ENCODE measurements at places on chromosomes 11 and 22.

DNA sequence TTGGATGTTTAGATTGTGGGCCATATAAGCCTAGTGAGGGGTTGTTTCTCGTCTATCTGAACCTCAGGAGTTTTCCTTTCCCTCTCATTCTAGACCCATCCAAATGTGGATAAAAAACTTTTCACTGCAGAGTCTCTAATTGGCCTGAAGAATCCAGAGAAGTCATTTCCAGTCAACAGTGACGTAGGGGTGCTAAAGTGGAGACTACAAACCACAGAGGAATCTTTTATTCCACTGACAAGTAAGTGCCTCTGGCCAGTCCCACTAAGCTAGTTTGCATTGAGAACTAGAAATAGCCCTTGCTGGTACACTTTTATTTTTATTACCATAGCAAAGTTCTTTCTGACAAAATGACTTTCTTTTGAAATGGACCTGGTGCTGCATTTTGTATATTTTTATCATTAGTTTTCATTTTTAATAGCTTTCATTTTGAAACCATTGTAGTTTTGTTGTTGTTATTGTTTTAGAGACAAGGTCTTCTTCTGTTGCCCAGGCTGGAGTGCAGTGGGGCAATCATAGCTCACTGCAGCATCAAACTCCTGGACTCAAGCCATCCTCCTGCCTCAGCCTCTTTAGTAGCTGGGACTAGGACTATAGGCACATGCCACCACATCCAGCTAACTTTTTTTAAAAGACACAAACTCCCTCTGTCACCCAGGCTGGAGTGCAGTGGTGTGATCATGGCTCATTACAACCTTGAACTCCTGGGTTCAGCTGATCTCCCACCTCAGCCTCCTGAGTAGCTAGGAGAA lies 14.6 kb upstream of the PHLDB1 start:
- DNase-seq: no peak

DNA sequence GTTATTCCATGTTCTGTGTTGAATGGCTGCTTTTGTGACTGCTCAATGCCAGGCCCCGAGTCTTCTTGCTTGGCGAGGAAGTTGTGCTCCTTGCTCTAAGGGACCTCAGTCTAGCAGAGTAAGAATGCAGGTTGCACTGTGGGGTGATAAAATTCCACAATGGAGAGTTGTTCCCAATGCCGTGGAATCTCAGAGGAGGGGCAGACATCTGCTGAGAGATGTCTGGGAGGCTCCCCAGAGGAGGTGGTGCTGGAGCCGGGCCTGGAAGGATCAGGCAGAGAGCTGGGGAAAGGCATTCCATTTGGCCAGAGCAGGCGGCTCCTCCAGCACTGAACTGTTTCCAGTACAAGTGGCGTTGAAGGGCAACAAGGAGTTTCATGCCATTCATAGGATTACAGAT lies 55.2 kb downstream of the ST3GAL4 start:
- no peak for DNase-seq

GRCh38 chr11:74449369-74449931 lies 17.9 kb downstream of the KCNE3 start:
- DNase-seq: no peak

DNA sequence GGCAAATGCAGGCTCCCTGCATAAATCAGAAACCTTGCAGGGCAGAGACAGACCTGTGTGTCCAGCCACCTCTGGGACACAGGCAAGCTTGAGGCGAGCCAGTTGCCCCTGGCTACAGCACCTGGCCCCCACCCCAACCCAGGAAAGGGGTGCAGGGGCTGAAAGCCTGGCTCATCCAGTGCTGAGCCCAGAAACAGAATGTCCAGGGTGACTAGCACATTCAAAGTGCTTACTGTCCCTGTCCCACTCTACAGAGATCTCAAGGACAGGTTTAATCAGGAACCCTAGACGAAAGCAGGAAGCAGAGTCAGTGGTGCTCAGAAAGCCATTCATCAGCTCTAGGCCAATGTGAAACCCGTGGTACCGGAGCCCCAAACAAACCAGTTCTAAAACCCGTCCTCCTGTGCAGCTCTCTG lies 31.9 kb downstream of the PLEKHA7 start:
- DNase-seq: no peak

All from activated T-helper 9 cell treated with anti-CD3 and anti-CD28 coated beads, Interleukin-2, amount 50 U/mL, for 16 hours (primary cell).